Activated naive CD4-positive, alpha-beta T cell treated with anti-CD3 and anti-CD28 coated beads, Interleukin-2, amount 50 U/mL, for 16 hours (primary cell): ENCODE measurements at places on chromosomes 13 and 19.

- peak; percentile 5 for DNase-seq
These were observed 17.8 kb downstream of the C2CD4C start for GRCh38 chr19:391207-391557.

DNA sequence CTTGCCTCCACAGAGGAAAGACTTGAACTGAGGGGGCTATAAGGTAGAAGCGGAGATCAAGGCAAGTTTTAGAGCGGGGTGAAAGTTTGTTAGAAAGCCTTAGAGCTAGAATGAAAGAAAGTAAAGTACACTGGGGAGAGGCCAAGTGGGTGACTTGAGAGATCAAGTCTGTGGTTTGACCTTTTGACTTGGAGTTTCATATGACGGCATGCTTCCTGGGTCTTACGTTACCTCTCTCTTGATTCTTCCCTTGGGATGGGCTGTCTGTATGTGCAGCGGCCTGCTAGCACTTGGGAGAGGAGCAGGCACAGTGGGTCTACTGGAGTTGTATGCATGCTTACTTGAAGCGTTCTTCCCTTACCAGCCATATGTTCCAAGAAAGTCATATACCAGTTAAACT is 1768.5 kb downstream of the PCDH9 start:
- DNase-seq = no peak

DNA sequence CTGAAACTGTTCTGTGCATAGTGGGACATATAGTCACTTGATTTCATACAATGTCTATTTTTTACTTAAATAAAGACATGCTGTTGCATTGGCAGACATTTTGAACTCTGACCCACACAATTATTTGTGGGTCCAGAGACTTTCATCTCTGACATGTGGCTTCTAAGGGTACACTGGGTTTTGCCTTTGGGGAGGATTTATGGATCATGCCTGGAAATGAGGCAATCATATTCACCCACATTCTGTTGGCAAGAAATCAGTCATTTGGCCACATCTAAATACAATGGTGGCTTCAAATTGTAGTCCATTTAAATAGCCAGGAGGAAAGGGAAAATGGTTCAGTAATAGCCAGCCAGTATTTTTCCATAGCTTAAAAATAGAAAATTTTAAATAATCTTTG is 238.3 kb upstream of the KLF12 start:
- DNase-seq = no peak

DNA sequence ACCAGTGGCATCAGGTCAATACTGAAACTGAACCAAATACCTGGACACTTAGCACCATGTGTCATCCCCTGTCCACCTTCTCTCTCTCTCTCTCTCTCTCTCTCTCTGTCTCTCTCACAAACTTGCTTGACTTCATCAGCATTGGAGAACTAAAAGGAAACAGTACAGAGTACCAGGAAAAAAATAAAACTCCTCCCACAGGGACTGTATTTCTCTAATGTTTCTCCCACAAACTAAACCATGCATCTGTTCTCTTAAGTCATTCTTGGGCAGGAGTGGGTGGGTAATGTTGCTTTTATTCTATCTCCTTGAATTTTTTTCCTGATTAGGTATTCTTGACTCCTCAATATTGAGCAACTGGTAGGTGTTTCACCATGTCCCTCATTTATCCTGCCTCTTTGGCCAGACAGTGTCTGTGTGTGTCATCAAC is 112.9 kb upstream of the CACNA1A start:
- DNase-seq = no peak

DNA sequence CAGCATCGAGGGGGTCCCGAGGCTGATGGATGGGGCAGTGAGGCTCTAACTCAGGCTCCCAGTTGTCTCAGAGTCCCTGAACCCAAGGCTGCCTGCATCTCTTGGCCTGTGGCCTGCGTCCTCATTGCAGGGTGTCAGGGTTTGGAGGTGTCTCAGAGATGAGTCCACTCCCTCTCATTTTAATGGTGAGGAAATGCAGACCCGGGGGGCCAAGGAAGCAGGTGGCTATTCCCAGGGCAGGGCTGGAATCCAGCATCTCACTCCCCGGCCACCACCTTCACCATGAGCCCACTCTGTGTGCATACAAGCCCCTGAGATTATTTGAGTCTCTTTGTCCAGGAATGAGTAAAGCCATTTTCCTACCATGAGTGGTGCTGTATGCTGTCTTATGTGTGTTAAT is 21.4 kb downstream of the TEX29 start:
- DNase-seq = no peak

DNA sequence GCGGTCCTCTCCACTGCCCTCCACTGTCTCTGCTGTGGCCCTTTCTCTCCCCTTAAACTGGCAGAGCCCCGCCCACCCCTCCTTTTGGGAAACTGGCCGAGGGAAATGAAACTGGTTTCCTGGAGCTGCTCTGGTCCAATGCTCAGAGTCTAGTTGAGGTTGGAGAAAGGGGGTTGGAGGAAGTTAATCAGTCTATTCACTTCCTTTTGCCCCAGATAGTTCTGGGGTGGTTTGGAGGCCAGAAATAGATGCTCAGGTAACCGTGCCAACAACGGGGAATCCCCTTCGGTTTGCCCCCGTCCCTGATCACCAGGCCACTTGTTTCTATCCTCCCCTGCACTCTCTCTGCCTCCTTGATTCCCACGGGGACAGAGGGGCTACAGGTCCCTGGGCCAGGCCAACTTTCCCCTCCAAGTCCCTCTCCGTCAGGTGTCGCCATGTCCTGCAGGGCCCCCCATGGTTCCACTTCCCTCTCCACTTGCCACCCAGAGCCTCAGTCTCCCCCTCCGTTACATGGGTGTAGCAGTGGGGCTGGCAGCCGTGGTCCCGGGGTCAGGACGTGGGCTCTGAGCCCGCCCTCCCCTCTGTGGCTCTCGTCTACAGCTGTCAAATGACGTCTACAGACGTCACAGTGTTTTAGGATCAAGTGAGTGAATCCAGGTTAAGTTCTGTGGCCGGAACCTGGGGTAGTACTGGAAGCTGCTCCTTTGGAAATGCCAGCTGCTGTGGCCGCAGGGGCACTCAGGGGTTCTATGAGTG is at the start of gene IL4I1:
Gene IL4I1 (minus strand): TSS at position 25 of the 759 bp plus-strand sequence. CDS start 727 bp downstream, outside the sequence.
- DNase-seq = peak; percentile 27

- no peak for DNase-seq
These were observed 81.0 kb upstream of the SLC7A1 start for GRCh38 chr13:29676535-29676934.
